ENCODE measurements at places on chromosomes 7 and 10.

GRCh38 chr7:11005202-11005601 is 31.5 kb downstream of the PHF14 start:
- no peak for DNase-seq

- DNase-seq = no peak
Measured at GRCh38 chr7:108461840-108462239, 5.6 kb upstream of the NRCAM start.

GRCh38 chr10:48594371-48594770 is 10.5 kb downstream of the ARHGAP22 start:
- DNase-seq = no peak

GRCh38 chr10:68223535-68224165 is 8.3 kb downstream of the ATOH7 start:
- DNase-seq = no peak

GRCh38 chr10:130871406-130871805 is 440.1 kb downstream of the TCERG1L start:
- DNase-seq = no peak

- no peak for DNase-seq
Measured at GRCh38 chr7:17535776-17536175, 237.3 kb downstream of the AHR start.

DNA sequence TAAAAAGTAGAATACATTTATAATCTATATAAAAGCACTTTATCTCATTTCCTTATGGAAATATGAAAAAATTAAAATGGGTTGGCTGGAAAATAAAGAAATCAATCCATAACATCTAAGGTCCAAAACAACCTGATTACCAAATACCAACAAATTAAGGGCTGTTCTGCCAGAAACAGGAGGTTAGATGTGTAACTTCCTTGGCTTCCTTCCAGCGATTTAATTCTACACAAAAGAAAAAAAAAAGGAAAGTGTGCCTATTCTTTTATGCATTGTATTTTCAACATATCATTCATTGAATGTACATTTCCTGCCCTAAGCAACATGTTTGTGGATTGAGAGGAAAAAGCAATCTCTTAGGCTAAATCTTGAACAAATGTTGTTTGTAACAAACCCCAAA is 36.2 kb upstream of the USP6NL start:
- peak; percentile 71 for DNase-seq

- no peak for DNase-seq
Measured at GRCh38 chr7:99012722-99013121, 131.2 kb downstream of the SMURF1 start.

- DNase-seq = no peak
Measured at GRCh38 chr7:139876622-139877283, 47.7 kb downstream of the TBXAS1 start.

GRCh38 chr7:123351516-123352505 is 152.0 kb upstream of the SLC13A1 start:
- no peak for DNase-seq

DNA sequence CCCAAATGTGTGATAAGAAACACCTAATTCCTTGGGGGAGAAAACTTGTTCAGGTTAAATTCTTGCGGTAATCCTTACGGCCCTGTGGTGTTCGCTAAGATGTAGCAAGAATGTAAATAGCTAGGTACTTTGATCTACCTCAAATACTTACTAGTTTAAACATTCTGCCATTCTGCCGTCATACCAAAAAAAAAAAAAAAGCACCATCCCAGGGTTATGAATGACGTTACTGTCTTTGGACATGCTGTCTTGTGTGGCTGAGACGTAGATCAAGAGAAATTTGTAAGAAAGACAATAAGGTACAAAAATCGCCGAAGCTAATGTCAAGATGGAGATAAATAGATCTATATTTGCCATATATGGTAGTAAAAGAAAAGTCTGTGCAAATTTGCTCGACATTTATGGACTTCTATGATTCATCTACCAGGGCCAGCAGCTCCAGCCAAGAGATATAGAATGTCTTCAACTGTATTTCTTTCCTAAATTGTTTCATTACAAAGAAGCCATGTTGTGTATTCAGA is 195.6 kb downstream of the CUX1 start:
- DNase-seq = no peak

- DNase-seq = no peak
Measured at GRCh38 chr10:67296926-67297325, 371.1 kb downstream of the LRRTM3 start.

DNA sequence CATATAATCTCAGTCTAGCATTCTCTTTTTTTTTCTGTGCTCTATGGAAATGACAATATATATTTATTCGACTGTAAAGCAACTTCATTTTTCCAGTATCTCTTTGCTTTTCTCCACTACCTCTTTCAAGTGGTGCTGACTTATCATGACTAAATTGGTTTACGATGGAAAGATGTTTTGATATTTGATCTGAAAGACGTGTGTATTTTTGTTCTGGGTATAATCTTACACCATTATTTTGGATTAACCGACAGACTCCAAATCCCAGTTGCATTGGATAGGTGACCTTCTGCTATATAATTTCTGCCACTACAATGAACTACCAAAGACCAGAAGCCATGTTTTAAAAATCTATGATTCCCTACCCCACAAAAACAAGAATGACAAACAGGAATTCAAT is 380.5 kb upstream of the NFE2L3 start:
- no peak for DNase-seq

DNA sequence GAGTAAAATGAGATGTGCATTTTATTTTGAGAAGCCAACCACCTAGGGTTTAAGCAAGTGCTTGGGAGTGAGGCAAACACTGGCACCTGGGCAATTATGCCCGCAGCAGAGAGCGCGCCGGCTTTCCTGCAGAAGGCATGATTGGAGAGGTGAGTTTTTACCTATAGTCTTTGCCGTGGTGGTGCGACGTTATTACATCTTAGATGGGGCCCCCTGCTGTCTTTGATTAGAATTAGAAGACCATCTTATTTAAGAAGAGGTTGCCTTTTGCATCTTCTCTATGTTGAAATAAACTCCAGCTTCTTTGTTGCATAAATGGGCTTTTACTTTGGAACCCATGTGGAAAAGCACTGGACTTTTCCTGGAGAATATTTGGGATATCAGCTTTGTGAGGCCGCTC is 409.5 kb downstream of the GLRX3 start:
- no peak for DNase-seq

DNA sequence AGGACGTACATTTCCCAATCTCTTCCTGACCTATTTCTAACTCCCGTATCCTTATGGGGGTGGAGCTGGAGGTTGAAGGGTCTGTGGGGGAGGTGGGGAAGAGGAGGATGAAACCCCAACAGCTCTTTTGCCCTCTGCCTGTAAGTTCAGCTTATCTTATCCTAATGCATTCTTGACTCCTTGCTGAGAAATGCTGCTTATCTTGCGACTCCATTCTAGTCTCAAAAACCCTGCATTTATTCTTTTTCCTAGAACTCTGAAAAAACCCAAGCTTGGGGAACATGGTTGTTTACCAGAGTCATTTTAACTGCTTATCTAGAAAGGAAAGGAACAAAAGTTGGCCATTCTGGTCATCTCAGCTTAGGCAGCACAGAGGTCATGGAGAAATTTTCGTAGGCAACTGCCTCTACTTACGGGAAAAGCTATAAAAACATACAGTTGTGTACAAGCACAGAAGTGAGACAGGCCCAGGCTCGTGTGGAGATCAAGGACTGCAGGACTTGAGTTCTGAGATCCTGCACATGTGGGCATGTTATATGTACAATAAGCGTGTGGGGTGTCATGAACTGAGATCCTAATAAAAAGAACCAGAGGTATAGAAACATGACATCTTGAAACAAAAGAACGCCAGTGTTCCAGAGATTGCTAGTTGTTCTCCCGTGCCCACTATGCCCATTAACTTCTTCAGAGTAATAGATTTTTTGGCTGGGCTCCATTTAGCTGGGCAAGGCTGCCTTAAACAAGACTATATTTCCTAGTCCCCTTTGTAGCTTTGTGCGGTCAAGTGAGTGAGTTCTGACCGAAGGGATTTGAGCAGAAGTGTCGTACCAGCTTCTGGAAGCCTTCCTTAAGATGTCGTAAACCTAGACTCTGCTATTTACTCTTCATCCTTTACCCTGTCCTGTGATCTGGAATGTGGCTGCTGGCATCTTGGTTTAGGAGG is 9.6 kb downstream of the INMT start:
- no peak for DNase-seq

DNA sequence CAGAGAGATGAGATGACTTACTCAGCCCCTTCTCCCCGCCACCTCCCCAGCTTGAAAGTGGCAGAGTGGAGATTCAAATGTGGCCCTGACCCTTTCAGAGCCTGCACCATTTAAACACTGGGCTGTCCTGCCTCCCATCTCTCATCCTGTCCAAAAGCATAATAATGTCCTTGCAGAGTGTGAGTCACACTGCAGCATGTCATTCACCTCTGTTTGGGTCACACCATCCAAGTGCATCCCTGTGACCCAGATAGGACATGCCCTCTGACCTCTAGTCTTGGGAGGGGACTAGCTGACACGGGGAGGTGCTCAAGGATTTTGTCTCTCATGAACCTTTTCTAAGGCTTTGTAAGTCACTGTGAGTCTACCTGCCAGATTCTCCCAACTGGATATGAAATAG is 89.1 kb upstream of the PDCD4 start:
- DNase-seq = no peak

- DNase-seq = no peak
Measured at GRCh38 chr10:13922586-13922985, 335.8 kb downstream of the PRPF18 start.

DNA sequence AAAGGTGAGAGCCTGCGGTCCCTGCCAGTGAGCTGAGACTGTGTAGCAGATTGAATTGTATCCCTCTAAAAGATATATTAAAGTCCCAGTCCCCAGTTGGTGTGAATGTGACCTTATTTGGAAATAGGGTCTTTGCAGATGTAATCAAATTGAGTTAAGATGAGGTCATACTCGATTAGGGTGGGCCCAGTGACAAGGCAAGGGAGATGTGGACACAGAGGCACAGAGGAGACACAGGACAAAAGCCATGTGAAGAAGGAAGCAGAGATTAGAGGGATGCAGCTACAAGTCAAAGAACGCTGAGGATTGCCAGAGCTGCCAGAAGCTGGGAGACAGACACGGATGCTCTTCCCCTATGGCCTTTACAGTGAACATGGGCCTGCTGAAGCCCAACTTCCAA is 104.3 kb downstream of the CLEC2L start:
- no peak for DNase-seq

- peak; percentile 5 for DNase-seq
Measured at GRCh38 chr7:20449176-20449575, 118.5 kb downstream of the ITGB8 start.

Measured in glomerular endothelial cell (primary cell).